Endodermal cell (in vitro differentiated cells): ENCODE measurements at places on chromosomes 2 and 18. TPM values are rescaled to one million over a fixed set of nuclear protein-coding genes. Genes with fewer than 3 reads are reported as not detected.

The ARHGEF4 gene
- total RNA-seq: 50.3 to 80.1 TPM (median 55.1 TPM) in 3 replicates

The KCNK3 gene
- total RNA-seq: not detected in 3 replicates

The VWC2L gene
- total RNA-seq: not detected in 3 replicates

The POTEI gene
- total RNA-seq: 0.07 to 0.33 TPM (median 0.13 TPM) in 3 replicates

The ACOXL gene
- 9.3 and 12.3 TPM in 2 replicates for total RNA-seq

The GPC1 gene
- total RNA-seq: 63.6 and 69.7 TPM in 2 replicates

The CHRND gene
- total RNA-seq: 0.11 TPM in 1 of 2 replicates, not detected in the other

DNA sequence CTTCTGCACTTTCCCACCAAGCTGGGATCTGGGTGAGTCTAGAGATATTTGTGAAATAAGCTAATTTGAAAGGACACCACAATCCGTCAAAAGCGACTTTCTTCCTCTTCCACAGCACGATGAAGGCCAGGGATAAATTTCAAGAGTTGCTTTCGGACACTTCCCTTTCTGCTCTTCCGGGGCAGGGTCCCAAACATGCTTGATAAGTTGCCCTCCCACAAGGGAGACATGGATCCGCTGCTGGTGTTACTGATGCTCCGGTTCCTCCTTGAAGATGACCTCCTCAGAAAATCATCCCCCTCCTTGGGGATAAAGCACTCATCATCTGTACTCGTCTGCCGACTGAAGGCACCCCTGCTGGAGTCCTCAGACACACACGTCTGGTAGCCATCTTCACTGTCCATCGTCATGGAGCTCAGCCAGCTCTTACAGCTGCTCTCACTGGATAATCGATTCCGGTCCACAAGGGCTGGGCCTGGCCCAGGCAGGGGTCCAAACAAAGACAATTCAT, 28.2 kb downstream of the CYTIP start:
- H3K36me3 ChIP-seq: no peaks in the 10 kb centered on the region
- no peak for DNase-seq
- peaks cover 28% of the 10 kb centered on the region for H3K27me3 ChIP-seq
- H3K4me3 ChIP-seq: no peak overlapping the region
- no peak overlapping the region for H3K27ac ChIP-seq

- no peaks in the 10 kb centered on the region for H3K4me1 ChIP-seq
- no peak for DNase-seq
- no peaks in the 10 kb centered on the region for H3K27me3 ChIP-seq
- peaks cover 64% of the 10 kb centered on the region for H3K36me3 ChIP-seq
- H3K27ac ChIP-seq: no peak overlapping the region
- no peak overlapping the region for H3K4me3 ChIP-seq
Observed at GRCh38 chr2:17680119-17680518, 73.5 kb downstream of the SMC6 start.

GRCh38 chr2:106540886-106541285, 53.7 kb downstream of the CD8B2 start:
- H3K27ac ChIP-seq: no peak overlapping the region
- no peak for DNase-seq
- H3K36me3 ChIP-seq: no peaks in the 10 kb centered on the region
- H3K4me1 ChIP-seq: no peaks in the 10 kb centered on the region

DNA sequence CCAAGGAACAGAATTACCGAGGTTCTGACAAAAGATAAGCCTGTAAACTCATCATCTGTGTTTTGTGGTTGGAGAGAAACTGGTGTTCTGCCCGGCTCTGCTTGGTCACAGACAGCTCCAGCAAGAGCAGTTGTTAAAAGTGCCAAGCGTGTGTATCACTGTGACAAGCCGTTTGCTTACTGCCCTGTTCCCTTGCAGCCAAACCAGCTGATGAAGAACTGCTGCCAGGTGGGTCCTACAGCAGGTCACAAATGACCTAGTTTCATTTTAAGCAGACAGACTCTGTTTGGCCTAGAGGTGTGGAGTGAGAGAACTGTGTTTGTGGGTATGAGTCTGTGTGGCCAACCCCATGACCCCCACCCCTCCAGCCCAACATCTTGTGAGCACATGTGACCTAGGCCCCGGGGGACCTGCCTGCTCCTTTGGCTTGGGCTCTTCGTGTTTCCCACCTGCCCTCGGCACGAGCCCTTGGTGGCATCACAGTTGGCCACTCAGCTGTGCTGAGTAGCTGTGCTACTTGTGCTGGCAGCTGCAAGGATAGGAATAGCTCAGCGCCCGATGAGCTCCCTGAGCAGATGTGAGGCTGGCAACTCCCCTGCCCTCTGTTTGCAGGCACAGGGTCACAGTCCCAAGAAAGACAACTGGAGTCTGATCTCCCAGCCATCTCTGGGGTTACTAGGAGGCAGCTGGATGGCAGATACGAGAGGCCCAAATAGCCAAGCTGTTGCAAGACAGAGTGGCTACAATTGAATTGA, 9.7 kb downstream of the OXER1 start:
- no peaks in the 10 kb centered on the region for H3K4me1 ChIP-seq
- H3K4me3 ChIP-seq: no peak overlapping the region
- no peaks in the 10 kb centered on the region for H3K27me3 ChIP-seq
- no peak overlapping the region for H3K27ac ChIP-seq

GRCh38 chr18:59650266-59650820, 46.9 kb downstream of the CCBE1 start:
- H3K27me3 ChIP-seq: no peaks in the 10 kb centered on the region
- no peak overlapping the region for H3K4me3 ChIP-seq
- H3K4me1 ChIP-seq: no peaks in the 10 kb centered on the region
- no peak overlapping the region for H3K27ac ChIP-seq

- no peak overlapping the region for H3K27ac ChIP-seq
- H3K36me3 ChIP-seq: no peaks in the 10 kb centered on the region
- DNase-seq: peak; percentile 70
- H3K4me3 ChIP-seq: peak overlapping the region; percentile 6
Observed at GRCh38 chr2:38099099-38100028, 23.4 kb upstream of the CYP1B1 start.

DNA sequence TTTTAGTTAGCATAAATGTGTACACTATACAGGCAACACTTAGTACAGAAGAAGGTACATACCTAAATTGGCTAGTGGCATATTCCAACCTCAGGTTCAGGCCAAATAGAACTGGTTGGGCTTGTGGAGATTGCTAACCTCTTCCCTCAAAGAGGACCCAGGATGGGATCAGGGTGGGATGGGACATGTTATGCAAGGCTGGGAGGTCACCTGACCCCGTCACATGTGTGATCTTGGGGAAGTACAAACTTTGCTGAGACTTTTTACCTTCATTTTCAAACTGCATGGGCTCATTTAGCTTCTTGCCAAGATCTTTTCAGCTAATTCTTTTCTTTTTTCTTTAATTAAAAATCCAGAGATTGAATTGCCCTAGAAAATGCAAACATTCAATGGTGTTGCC, 36.9 kb downstream of the TMEM17 start:
- DNase-seq: no peak
- no peak overlapping the region for H3K27ac ChIP-seq
- no peaks in the 10 kb centered on the region for H3K27me3 ChIP-seq
- H3K4me1 ChIP-seq: peaks cover 13% of the 10 kb centered on the region
- no peaks in the 10 kb centered on the region for H3K36me3 ChIP-seq
- H3K4me3 ChIP-seq: no peak overlapping the region

GRCh38 chr2:216733046-216733445, 37.7 kb upstream of the IGFBP5 start:
- no peak for DNase-seq
- H3K27me3 ChIP-seq: no peaks in the 10 kb centered on the region
- no peak overlapping the region for H3K4me3 ChIP-seq
- no peaks in the 10 kb centered on the region for H3K36me3 ChIP-seq
- no peak overlapping the region for H3K27ac ChIP-seq
- peaks cover 4% of the 10 kb centered on the region for H3K4me1 ChIP-seq

- H3K4me3 ChIP-seq: no peak overlapping the region
- no peaks in the 10 kb centered on the region for H3K27me3 ChIP-seq
- peaks cover 24% of the 10 kb centered on the region for H3K36me3 ChIP-seq
- no peak for DNase-seq
- H3K4me1 ChIP-seq: peaks cover 2% of the 10 kb centered on the region
- H3K27ac ChIP-seq: peak overlapping the region; percentile 47
Observed at GRCh38 chr2:168545439-168546082, 89.5 kb downstream of the CERS6 start.

DNA sequence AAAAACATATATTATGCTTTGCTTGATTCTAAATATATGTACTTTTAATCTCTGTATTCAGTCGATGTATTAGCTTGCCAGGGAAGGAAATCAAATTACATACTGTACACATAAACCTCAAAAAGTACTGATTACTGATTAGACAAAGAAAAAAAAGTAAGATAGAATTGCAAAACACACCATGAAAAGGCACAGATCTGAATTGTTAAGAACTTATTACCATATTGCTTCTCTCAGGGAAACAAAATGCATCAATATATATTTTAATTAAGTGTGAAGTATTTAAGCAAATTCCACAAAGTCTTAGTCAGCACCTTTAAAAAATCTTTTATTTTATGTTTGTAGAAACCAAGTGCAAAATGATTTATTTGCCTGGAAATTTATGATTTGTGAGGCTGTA, 309.3 kb downstream of the RNF144A start:
- peaks cover 5% of the 10 kb centered on the region for H3K4me1 ChIP-seq
- H3K27ac ChIP-seq: no peak overlapping the region
- no peak for DNase-seq
- no peaks in the 10 kb centered on the region for H3K36me3 ChIP-seq

GRCh38 chr2:207164006-207164831, 1.5 kb downstream of the KLF7 start:
- H3K27me3 ChIP-seq: no peaks in the 10 kb centered on the region
- H3K4me3 ChIP-seq: peak overlapping the region; percentile 96

DNA sequence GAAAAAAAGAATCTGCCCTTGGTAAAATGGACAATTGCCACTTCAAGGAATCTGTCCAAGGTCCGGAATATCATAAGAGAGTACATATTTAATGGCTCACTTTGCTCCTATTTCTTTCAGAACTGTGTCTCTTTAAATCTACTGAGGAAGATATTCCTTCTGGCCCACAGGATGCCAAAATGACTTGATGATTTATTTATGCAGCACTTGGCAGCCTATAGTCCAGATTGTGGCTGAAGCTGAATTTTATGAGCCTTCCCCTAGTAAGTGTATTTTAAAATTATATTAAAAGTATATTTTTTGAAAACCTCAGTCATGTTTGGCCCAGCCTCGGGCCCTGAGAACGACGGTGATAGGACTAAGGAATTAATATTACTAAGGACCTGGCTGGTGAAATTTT, 465.1 kb upstream of the HNRNPA3 start:
- no peak for DNase-seq
- H3K27ac ChIP-seq: no peak overlapping the region
- H3K27me3 ChIP-seq: no peaks in the 10 kb centered on the region
- H3K36me3 ChIP-seq: no peaks in the 10 kb centered on the region

DNA sequence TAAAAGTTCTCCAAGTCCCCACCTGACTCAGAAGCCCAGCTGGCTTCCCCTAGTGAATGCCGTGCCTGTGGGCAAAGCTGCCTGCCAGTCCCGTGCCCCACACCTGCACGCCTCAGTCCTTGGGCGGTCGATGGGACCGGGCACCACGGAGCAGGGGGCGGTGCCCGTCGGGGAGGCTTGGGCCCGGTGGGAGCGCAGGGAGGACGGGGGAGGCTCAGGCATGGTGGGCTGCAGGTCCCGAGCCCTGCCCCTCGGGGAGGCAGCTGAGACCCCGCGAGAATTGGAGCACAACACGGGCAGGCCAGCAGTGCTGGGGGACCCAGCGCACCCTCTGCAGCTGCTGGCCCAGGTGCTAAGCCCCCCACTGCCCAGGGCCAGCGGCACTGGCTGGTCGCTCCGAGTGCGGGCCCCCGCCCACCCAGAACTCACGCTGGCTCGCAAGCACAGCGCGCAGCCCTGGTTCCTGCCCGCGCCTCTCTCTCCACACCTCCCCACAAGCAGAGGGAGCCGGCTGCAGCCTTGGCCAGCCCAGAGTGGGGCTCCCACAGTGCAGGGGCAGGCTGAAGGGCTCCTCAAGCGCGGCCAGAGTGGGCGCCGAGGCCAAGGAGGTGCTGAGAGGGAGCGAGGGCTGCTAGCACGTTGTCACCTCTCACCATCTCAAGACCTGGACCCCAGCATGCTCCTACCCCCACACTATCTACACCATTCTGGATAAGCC, 215.5 kb downstream of the TNS1 start:
- H3K27ac ChIP-seq: no peak overlapping the region
- H3K4me1 ChIP-seq: no peaks in the 10 kb centered on the region
- H3K27me3 ChIP-seq: peaks cover 6% of the 10 kb centered on the region
- H3K4me3 ChIP-seq: no peak overlapping the region
- no peaks in the 10 kb centered on the region for H3K36me3 ChIP-seq

DNA sequence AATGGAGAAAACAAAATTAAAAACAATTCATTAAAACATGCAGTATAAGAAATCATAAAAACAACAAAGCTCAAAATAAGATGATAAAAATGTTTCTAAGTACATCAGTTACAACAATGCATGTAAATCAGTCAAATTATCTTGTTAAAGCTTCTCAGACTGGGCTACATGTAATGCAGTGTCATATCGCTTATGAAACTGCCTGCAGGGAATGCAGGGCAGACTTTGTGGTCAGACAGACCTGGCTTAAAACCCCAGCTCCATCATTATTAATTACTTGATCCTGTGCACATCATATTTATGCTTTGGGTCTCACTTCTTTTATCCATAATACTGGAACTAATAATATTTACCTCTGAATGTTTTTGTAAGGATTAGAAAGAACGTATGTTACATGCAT, 74.6 kb downstream of the PID1 start:
- H3K27me3 ChIP-seq: no peaks in the 10 kb centered on the region
- H3K36me3 ChIP-seq: no peaks in the 10 kb centered on the region
- no peaks in the 10 kb centered on the region for H3K4me1 ChIP-seq
- no peak overlapping the region for H3K27ac ChIP-seq
- no peak overlapping the region for H3K4me3 ChIP-seq

DNA sequence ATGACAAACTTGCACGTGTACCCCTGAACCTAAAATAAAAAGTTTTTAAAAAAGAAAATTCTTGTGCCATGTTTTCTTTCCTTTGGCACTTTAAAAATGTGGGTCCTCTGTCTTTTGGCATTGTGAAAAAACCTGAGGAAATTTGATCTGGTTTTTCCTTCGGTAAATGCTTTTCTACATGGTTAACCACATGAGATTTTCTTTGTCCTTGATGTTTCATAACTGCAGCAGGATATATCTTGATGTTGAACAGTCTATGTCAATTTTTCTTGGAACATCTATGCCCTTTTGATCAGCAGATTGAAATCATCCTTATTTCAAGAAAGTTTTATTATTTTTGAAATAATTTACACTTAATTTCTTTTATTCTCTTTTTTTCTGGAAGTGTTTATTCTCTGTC, 109.1 kb downstream of the TMEM17 start:
- DNase-seq: no peak
- no peaks in the 10 kb centered on the region for H3K27me3 ChIP-seq
- no peaks in the 10 kb centered on the region for H3K36me3 ChIP-seq
- no peak overlapping the region for H3K4me3 ChIP-seq
- no peaks in the 10 kb centered on the region for H3K4me1 ChIP-seq

- DNase-seq: peak; percentile 70
- H3K36me3 ChIP-seq: no peaks in the 10 kb centered on the region
- H3K4me3 ChIP-seq: no peak overlapping the region
Observed at GRCh38 chr2:117851969-117852368, 37.5 kb downstream of the DDX18 start.

GRCh38 chr2:12723736-12724463, 7.2 kb downstream of the TRIB2 start:
- H3K27me3 ChIP-seq: peaks cover 21% of the 10 kb centered on the region
- peaks cover 5% of the 10 kb centered on the region for H3K4me1 ChIP-seq
- no peak for DNase-seq
- peaks cover 11% of the 10 kb centered on the region for H3K36me3 ChIP-seq
- H3K4me3 ChIP-seq: no peak overlapping the region

- no peaks in the 10 kb centered on the region for H3K36me3 ChIP-seq
- no peak overlapping the region for H3K27ac ChIP-seq
- H3K27me3 ChIP-seq: no peaks in the 10 kb centered on the region
- H3K4me3 ChIP-seq: no peak overlapping the region
Observed at GRCh38 chr2:43073401-43073825, 153.0 kb downstream of the ZFP36L2 start.
